ENCODE measurements at places on chromosomes 4 and X.
A peak's percentile ranks its signal among the peaks of the same experiment; 100 is the strongest.

DNA sequence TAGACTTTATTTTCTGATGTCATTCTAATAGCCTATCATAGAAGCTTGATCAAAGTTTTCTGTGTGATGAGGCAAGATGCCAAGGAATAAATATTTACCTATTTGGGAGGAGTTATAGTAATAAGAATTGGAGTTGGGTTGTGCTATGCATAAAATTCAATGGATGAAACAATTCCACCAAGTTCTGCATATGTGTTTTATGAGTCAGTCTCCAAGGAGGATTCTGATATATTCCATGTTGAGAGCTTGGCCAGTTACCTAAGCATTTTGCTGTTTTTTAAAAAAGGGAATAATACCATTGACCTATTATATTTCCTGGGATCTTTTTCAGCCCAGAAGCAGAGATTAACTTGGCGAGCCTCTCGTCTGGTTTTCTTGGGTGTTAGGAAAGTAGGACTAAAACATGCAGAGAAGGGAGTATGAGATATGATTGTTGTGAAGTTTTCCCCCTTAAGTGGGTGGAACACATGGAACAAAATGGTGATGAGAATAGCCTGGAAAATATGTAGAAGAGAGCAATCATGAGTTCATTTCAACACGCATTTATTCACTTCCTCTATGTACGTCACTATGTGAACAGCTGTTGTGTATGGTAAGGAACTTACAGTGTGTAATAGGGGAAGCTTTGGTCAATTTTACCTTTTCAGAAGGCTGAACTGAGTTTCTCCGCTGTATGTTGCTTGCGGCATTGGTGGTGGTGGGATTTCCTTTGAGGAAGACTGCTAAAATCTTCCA, 39.2 kb downstream of the POLA1 start:
- no peak for ATAC-seq

- ATAC-seq = 0 out of 3 replicates have a peak, but pooled peaks have one; percentile 12
Measured at GRCh38 chrX:17414027-17414658, 39.1 kb downstream of the NHS start.

- no peak for ATAC-seq
Measured at GRCh38 chr4:156665780-156666366, 305.7 kb downstream of the PDGFC start.

- peak; percentile 13 for ATAC-seq
Measured at GRCh38 chr4:1400831-1401408, 5.3 kb downstream of the NKX1-1 start.

- no peak for ATAC-seq
Measured at GRCh38 chr4:122822466-122822865, 4.2 kb upstream of the FGF2 start.

DNA sequence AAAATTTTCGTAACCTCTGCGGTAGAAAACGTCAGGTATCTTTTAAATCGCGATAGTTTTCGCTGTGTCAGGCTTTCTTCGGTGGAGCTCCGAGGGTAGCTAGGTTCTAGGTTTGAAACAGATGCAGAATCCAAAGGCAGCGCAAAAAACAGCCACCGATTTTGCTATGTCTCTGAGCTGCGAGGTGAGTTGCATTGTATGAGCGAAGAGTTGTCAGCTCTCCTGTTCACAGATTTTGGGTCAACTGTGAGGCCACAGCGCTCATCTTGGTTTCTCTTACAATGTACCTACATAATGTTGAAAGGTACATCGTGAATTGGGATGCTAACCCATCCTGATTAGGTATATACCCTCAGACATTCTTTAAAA, 486 bp downstream of the CLCN3 start:
- peak; percentile 27 for ATAC-seq

DNA sequence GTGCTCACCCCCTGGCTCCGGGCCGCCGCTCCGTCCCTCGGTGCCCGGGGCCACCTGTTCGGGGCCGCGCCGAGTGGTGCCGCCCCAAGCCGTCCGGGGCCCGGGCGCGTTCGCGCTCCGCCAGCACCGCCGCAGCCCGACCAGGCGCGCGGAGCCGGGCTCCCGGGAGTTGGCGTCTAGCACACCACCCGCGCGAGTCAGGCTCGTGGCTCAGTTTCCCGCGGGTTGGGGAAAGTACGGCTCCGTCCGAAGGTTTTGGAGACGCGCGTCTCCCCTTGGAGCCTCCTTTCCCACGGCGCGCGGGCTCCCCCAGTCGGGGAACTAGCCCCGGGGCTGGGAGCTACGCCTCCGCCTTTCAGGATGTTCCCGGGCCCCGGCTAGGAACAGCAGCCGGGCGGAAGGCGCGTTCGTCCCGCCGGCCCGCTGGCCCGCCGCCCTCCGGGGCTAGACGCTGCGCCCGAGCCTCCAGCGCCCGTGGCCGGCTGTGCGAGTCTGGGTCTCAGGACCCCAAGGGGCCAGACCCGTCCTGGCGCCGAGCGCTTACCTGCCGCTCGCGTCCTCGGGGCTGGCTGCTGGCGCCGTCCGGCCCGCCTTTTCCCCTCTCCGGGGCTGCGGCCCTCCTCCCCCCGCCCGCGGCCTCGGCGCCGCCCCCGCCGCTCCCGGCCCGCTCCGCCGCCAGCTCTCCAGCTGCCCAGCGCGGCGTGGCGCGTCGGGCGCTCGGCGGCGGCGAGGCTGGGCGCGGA, at the start of gene ADGRG2:
Gene ADGRG2 (minus strand): TSS at position 571 of the 743 bp plus-strand sequence. CDS start 53,634 bp downstream, outside the sequence.
- ATAC-seq = peak; percentile 59

GRCh38 chr4:1208970-1209704, 36.8 kb upstream of the SPON2 start:
- no peak for ATAC-seq

DNA sequence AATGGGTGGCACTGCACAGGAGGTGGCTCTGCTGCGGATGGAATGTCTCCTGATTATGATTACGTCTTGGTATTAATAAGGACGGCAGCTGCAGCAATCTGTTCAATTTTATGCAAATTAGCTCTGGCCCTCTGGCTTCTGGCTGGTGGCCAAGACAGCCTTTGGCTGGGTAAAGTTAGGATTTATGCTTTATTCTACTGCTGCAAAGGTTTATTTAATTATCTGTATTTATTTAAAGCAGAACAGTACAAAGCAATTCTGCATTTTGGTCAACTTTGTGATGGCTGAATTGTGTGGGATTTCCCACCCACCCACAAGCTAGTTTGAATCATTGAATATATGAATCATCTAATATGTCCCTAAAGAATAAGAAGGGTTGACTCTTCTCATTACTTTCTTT, 745.6 kb upstream of the FAM241A start:
- ATAC-seq = no peak

- ATAC-seq = no peak
Measured at GRCh38 chr4:31108762-31109161, 388.6 kb downstream of the PCDH7 start.

DNA sequence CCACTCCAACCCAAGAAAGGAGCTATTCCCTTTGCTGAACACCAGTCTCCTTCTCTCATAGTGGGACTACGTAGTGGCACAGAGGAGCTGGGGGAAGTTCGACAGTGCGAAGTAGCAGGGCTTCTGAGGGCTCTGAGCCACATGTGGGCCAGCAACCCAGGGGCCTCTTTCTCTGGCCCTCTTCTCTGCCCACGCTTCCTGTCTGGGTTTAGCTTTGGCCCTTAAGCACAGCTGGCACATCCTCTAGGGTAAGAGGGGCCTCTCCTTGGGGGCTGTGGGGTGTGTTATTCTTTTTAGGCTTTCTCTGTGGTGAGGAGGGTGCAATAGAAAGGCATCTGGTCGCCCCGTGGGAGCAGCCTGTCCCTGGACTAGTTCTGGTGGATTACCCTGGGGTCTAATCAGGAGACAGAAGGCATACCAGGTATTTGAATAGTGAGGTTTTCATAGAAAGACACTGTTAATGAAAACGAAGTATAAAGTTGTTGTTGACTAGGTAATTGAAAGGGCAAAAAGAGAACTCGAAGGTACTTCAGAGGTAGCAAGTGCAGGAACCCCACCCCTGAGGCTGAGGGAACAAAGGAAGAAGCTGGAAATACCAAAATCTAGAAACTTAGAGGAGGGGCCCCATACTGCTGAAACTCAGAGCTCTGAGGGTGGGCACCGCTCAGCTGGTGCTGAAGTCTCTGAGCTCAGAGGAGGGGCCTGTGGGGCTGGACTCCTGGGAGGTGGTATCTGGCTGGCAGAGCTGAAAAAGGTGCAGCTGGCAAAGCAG, 151.9 kb upstream of the RPS6KA3 start:
- no peak for ATAC-seq

DNA sequence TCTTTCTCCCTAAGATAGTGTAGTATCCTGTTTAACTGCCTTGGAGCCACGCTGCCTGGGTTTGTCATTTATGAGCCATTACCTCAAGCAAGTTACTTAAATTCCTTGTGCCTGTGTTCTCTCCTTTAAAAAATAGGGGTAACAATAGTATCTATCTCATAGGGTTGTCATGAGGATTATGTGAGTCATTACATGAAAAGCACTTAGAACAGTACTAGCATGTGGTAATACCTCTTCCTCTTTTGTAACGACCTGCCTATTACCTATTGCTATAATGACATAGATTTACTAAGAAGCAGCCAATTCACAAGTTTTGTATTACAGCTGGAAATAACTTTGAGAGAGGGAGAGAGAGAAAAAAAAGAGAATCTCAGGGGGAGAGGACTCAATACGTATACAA, 834.7 kb downstream of the RAPGEF2 start:
- no peak for ATAC-seq

- ATAC-seq = no peak
Measured at GRCh38 chr4:25283948-25284347, 28.6 kb upstream of the ZCCHC4 start.

GRCh38 chr4:182391111-182391684, 148.0 kb downstream of the TENM3 start:
- peak; percentile 74 for ATAC-seq

GRCh38 chr4:165971933-165972332, 98.9 kb downstream of the TLL1 start:
- ATAC-seq = no peak

GRCh38 chr4:113708250-113708649, 53.3 kb downstream of the CAMK2D start:
- peak; percentile 82 for ATAC-seq

GRCh38 chr4:157271166-157271869, 50.8 kb downstream of the GRIA2 start:
- no peak for ATAC-seq

DNA sequence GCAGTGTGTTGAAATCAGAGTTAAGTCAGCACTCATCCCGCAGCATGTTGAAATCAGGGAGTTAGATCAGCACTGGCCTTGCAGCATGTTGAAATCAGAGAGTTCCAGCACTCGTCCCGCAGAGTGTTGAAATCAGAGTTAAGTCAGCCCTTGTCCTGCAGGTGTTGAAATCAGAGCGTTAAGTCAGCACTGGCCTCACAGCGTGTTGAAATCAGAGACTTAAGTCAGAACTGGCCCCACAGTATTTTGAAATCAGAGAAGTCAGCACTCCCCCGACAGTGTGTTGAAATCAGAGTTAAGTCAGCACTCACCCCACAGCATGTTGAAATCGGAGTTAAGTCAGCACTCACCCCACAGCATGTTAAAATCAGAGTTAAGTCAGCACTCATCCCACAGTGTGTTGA, 10.9 kb upstream of the UVSSA start:
- ATAC-seq = no peak

DNA sequence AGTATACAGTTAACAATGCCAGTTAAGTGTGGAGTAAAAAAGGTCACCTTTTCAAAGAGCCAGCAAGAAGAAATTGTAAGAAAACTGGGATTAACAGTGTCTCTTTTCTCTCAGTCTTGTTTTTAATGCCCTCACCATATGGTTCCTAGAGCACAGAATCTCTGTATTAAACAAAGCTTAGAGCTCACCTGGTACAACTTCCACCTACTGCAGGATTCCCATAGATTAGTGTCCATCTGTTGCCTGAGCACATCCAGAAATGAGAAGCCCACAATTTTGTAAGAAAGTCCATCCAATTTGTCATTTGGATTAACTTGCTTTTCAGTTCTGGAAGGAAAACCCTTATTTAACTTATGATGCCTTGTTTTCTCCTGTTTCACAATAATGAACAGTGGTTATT, 1037.1 kb downstream of the STPG2 start:
- ATAC-seq = no peak
